CD4-positive, alpha-beta T cell (primary cell): ENCODE measurements at places on chromosomes 5 and 9. TPM values are rescaled to one million over a fixed set of nuclear protein-coding genes. Genes with fewer than 3 reads are reported as not detected.
A peak's percentile ranks its signal among the peaks of the same experiment; 100 is the strongest.

GPR151 gene
- total RNA-seq, result not detected

FOXI1 gene
- 0.28 TPM for total RNA-seq

CACNA1B gene
- not detected for total RNA-seq

SAXO1 gene
- 0.19 TPM for total RNA-seq

PCDHA6 gene
- total RNA-seq, result not detected

FBXW5 gene
- 41.0 TPM for total RNA-seq

BARHL1 gene
- not detected for total RNA-seq

EGFL7 gene
- not detected for total RNA-seq

DROSHA gene
- total RNA-seq, result 38.1 TPM

LOX gene
- total RNA-seq, result 0.11 TPM

PTGER4 gene
- 352 TPM for total RNA-seq

DNA sequence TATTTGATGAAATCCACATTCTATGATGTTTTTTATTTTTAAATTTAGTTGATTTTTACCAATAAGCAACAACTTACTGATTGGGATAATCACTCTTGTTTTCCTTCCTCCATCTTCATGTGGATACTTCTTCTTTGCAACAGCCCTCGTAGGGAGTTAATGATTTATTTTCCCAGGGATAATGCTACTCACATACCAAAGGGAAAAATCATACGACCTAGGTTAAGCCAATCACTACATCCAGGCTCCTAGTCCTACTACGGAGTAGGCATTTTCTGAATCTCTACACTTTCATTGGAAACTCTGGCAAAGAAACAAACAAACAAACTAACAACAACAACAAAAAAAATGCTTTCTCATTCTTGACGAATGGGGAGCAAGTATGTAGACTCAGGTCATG lies 663.4 kb downstream of the PTPRD start:
- DNase-seq, result no peak

- DNase-seq, result no peak
Measured at GRCh38 chr5:3377831-3378230, 217.8 kb upstream of the IRX1 start.

DNA sequence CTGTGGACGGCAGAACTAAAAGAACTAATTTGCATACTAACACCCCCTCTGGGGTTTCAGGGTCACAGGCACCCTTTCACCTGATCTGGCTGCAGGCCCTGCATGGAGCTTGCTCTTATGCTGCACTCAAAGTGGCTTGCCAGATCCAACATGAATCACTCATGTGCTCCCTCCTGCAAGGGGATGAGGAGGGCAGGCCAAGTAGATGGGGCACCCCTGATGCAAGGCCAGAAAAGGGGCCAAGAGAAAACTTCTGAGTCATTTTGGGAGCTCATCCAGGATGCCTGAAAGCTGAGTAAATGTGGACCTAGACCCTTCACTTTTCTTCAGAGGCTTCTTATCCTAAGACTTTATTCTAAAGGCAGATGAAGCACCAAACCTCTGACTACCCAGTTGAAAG lies 558.5 kb upstream of the PTGER4 start:
- DNase-seq, result no peak

DNA sequence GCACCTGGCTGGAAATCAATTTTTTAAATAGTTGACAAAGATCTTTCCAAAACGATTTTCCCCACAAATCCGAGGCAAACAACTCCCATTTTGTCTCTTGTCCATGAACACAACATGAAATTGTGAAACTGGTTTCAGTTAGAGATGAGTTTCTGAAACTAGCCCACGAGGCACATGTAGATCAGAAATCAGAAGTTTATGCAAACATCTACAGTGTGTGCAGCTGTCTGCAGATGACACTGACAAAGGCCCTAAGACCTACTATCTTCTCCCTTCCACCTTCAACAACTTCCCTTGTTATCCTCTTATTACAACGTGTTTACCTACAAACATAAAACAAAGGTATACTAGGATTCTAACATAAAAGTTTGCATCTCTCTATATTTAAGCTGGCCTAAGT lies 183.3 kb downstream of the DIRAS2 start:
- no peak for DNase-seq

DNA sequence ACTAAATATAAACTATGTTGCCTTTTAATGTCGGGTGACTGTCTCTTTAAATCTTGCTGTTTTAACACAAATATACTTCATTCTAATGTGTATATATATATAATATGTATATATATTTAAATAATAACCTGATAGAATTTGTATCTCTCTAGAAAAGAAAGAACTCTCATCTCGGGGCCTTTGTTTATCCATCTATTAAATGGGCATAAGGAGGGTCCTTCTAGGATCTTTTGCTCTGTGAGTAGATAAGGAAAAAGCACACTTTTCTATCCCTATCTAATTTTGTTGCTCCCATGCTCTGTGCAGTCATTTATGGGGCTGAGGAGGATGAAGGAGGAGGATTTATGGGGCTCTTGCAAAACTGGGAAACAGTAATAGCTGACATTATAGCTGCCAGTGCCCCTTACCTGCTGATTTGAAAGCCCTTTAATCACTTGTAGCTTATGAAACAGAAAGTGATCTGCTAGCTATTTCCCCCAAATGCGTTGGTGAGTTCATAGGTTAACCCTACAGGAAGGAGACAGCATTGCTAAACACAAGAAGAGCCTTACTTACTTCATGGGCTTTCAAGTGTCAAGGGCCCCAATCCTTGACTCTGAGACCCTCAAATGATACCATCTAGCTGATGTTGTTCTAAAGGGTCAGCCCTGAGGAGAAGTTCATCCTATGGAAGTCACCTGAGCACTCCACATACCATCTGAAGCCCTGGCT lies 5.8 kb upstream of the PPARGC1B start:
- no peak for DNase-seq

- no peak for DNase-seq
Measured at GRCh38 chr5:116632890-116633289, 58.3 kb upstream of the SEMA6A start.

DNA sequence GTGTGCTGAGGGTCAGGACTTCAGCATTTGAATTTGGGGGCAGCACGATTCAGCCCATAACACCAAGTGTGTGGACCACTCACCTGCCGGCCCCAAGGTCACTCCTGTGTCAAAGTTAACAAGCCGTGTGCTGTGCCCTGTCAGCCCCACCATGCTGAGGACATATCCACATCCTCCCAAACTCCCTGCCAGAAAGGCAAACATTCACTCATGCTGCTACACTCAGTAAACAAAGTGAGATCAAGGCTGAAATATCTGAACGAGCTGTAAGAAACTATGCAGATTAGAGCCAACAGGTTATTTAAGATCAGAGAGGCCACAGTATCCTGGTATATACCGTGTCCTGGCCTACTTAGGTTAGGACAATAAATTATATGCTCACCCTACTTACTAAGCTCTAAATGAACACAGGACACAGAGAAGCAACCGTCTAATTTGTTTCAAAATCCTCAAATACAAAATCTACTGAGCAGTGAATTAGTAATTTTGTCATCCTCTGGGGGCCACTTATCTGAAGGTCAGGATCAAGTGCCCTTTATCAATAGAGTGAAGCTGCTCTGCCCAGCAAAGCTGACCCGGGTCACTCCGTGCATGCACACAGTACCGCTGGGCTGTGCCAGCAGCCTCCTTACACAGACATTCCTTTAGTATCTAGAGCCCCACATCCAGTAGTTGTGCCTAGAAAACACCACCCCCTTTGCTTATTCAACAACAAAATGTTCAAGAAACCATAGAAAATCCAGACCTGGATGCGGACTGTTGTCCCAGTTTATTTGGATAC lies 28.2 kb downstream of the RETREG1 start:
- no peak for DNase-seq

- no peak for DNase-seq
Measured at GRCh38 chr5:79983618-79984017, 7.4 kb downstream of the MTX3 start.

GRCh38 chr9:41229408-41230401 lies 40.6 kb upstream of the ZNG1F start:
- no peak for DNase-seq

DNA sequence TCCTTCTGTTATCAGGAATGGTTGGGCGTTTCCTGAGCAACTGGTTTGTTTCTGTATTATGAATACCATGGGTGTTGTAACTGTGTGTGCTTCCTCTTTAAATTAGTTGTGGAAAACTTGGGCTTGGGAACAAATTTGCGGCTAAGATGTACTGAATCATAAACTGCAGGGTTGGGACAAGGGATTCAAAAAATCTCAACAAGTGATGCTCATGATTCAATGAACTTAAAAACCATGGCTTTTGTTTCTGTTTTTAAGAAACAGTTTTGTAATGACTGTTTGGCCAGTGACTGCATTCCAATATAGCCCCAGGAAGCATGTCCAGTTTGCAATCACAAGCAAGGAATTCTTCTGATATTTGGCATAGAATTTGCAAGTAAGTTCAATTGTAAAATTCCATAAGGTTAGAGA lies 657.5 kb upstream of the WWC1 start:
- no peak for DNase-seq

GRCh38 chr5:137566118-137566541 lies 67.0 kb upstream of the SPOCK1 start:
- no peak for DNase-seq

GRCh38 chr9:119556129-119556875 lies 187.1 kb upstream of the BRINP1 start:
- DNase-seq, result peak; percentile 3

DNA sequence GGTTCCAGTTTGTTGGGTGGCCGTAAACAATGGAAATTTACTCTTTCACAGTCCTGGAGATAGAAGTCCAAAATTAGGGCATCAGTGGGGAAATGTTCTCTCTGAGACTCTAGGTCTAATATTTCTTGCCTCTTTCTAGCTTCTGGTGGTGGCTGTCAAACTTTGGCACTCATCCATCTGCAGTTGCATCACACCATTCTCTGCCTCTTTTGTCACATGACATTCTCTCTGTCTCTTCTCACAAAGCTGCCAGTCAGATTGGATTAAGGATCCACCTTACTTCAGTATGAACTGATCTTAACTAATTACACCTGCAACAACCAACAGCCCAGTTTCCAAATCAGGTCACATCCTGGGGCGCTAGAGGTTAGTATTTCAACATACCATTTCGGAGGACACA lies 222.9 kb upstream of the FTMT start:
- no peak for DNase-seq

DNA sequence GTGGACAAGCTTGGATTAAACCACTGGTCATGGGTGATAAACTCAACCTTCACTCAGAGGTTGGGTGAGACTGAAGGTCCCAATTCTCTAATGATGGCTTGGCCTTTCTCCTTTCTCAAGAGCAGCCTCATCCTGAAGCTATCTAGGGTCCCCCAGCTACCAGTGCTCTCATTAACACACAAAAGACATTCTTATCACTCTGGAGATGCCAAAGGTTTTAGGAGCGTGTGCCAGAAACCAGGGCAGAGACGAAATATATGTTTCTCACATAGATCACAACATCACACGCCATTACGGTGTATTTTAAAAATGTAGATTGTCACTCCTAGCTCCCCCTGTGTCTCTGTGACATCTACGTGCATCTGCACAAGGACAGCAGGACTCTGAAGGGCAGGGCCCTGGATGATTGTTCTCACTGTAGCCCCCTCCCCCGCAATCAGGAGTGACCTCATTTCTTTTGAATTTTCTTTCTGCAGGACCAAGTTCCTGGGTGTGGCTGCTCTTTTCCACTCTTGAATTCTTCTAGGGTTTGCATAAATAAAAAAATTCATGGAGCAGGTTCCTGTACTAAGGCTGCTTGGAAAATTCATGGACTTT lies 311.3 kb downstream of the GADD45G start:
- DNase-seq, result no peak

GRCh38 chr9:95206143-95206542 lies 111.4 kb downstream of the FANCC start:
- no peak for DNase-seq

- DNase-seq, result no peak
Measured at GRCh38 chr5:33524476-33524875, 83.7 kb downstream of the TARS1 start.

DNA sequence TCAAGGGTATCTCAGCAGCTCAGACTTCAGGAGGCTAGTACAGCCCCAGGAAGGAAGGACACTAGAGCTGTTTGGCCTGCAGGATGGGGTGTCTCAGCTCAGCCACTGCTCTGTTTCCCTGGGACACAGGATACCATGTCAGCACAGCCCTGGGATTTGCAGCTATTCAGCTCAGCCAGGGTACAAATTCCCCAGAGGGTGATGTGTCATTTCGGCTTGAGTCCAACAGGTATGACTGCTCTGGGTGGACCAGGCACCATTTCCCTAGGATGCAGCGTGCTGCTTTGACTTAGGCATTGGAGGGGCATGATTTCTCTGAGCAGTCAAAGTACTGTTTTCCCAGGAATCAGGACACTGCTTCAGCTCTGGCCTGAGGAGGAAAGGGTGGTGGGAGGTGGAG lies 130.1 kb downstream of the ARSB start:
- DNase-seq, result no peak

DNA sequence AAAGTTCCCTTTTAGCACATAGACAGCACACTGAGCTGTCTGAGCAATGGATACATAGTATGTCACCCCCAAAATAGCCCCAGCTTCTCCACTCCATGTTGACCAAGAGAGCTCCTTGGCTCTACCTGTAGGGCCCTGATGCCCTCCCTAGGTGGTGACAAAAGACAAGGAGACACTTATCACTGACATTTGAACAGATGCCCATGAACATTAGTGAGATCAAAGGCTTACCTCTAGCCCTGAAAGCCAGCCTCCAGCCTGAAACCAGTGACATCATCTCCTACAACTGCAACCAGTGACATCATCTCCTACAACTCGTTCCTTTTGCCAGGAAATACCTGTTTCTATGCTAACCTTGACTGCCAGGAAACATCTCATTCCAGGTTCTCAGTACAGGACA lies 122.7 kb downstream of the FSTL4 start:
- DNase-seq, result no peak

GRCh38 chr5:86626149-86626548 lies 8.4 kb downstream of the COX7C start:
- no peak for DNase-seq

DNA sequence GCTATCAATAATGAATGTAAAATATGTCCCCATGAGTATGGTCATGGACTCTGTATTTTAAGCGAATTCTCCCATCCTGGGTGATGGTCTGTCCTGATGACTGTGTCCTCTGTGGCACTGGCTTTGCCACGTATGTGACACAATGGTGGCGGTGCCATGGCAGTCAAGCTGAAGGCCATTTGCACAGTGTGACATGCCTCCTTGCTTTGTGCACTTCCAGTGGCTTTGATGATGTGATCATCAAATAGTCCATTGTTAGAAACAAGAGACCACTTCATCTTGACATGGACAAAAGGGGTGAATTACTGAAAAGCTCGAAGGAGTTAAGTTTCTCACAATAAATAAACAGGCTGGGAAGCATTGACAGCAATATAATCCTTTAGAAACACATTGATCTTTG lies 31.0 kb upstream of the PRRC1 start:
- DNase-seq, result no peak

- DNase-seq, result no peak
Measured at GRCh38 chr9:4415281-4415680, 75.0 kb upstream of the SLC1A1 start.
